Pons (tissue), 1 donor: ENCODE measurements at places on chromosomes 2 and 18.

DNA sequence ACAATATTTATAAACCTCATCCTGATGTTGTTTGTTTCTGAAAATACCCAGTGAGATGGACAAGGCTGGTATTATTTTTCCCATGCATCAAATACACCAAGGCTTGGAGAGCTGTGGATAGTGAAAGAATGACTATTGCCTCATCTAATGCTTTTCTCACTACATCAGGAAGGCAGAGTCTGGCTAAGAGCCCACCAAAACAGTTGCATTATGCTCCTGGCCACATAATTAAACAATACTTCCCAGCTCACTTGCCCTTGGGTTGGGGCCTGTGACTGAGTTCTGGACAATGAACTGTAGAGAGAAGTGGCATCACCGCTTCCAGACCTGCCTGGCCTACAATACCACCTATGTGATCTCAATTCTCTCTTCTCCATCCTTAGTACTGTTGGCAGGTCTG, 46.4 kb upstream of the REEP1 start:
- DNase-seq = no peak

- no peak for DNase-seq
Observed at GRCh38 chr2:235007664-235008457, 56.0 kb downstream of the SH3BP4 start.

DNA sequence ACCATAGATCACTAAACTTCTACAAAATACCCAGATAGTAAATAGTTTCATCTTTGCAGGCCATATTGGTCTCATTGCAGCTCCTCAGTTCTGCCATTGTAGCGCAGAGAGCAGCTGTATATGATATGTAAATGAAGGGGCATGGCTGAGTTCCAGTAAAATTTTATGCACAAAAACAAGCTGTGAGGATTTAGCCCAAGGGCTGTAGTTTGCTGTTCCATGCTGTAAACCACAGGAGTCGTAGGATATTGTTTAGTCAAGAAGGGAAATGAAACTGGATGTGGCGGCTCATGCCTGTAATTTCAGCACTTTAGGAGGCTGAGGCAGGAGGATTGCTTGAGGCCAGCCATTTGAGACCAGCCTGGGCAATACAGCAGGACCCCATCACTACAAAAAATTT, 83.0 kb downstream of the MGAT5 start:
- no peak for DNase-seq

GRCh38 chr2:239576784-239577685, 176.2 kb upstream of the HDAC4 start:
- no peak for DNase-seq

GRCh38 chr2:120600335-120600734, 135.3 kb upstream of the GLI2 start:
- no peak for DNase-seq

- no peak for DNase-seq
Observed at GRCh38 chr2:16700551-16701259, 35.1 kb upstream of the CYRIA start.

DNA sequence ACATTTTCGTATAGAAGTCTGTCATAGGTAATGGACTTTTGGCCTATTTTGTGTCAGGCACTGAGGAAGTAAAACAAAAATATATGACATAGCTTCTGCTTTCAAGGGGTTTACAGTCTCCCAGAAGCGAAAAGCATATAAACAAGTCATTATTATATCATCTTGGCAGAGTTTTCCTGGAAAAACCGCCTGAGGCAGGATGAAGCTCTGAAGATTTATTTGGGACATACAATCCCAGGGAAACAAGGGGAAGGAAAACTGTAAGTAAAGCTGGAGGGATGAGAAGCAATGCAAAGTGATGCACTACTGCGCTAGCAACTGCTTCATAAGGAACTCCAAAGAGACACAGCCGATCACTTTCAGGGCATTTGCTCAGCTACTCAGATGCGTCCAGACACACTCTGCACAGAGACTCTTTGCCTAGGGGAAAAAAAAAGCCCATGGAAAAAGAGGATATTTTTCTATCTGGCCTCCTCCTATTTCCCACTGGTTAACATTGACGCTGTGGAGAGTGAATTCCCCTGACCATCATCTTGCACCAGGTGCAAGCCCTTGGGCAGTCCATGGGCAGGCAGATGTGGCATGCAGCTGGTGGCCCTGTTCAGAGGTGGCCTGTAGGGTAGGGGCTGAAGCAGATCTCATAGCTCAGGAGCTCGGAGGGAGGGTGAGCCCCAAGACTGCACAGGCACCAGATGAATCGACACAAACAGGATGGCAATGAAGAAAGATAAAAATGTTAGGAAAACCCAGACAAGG, 158.1 kb downstream of the METTL4 start:
- DNase-seq = no peak

DNA sequence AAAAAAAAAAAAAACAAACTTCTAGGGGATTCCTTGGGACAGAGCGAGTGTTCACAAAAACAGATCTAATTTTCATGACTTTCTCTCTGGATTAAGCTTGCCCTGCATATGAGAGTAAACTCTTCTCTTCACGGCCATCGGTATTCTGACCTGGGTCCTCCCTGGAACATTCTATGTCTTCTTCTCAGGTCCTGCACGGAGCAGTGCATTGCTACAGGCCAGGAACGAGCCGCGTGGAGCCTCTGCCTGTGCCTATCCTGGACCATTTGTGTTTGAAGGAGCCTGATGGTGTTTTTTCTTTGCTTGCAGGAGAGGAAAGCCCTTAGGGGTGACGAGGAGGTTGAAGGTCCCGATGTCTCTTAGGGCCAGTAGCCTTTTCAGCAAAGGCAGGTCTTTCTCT, 1.8 kb upstream of the OXER1 start:
- no peak for DNase-seq

GRCh38 chr2:158968396-158969161, at the start of gene TANC1:
Gene TANC1, plus strand, starts transcription at chr2:158968640. Its CDS starts 97,271 bp downstream, at chr2:159065911.
- peak; percentile 88 for DNase-seq

GRCh38 chr2:57809230-57809629, 237.4 kb upstream of the VRK2 start:
- DNase-seq = no peak

DNA sequence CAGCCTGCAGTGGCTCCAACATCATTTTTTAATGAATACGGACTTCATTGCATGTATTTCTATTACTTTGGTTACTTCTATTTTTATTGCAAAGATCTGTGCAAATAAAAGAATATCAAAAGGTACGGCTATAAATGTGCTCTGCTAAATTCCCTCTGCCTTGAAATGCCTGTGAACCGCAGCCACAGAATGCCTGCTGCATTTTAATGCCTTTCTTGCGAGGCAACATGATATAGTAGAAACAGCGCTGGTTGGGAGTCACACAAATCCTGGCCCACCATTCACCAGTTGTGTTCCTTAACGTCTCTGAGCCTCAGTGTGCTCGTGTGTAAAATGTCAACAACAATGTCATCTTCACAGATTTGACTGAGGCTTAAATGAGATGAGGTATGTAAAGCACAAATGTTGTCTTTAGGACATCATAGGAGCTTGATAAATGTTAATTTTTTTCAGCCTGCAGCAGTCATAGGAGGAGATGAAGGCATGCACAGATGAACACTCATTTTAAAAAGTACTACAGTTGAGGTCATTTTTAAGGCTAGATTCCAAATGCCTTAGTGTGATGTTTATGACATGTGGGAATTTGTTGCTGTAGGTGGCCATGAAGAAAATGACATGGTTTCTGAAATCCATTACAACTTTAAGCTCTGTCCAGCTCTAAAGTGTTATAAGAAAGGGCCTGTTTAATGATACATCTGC, 187.6 kb upstream of the NRP2 start:
- no peak for DNase-seq

GRCh38 chr2:121345101-121345500, 60.1 kb upstream of the TFCP2L1 start:
- no peak for DNase-seq

DNA sequence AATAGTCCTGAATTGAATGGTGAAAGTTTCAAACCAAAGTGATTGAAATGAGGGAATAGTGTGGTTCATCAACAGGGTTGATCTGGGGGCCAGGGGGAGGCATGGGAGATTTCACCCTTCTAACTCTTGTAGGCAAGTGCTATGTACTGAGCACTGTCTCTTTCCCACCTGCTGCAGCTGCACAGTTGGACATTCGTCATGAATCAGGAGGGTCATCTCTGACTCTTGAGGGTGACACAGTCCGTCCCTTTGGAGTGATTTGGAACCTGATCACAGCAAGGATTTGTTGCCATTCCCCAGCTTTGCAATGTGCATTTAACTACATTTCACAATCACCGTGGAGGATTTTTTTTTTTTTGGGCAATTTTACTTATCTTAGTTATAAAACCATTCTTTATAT, 224.6 kb downstream of the PHLPP1 start:
- no peak for DNase-seq
